ENCODE measurements at places on chromosomes 16 and 17. TPM values are rescaled to one million over a fixed set of nuclear protein-coding genes. Genes with fewer than 3 reads are reported as not detected.

DOC2B gene
- 14.5 TPM for polyA plus RNA-seq

PLK1 gene
- polyA plus RNA-seq: 5.1 TPM

RAMP2 gene
- 13.5 TPM for polyA plus RNA-seq

KRTAP3-1 gene
- 0.39 TPM for polyA plus RNA-seq

ITGA2B gene
- polyA plus RNA-seq: 0.84 TPM

CBX4 gene
- 15.8 TPM for polyA plus RNA-seq

MYL11 gene
- 2.1 TPM for polyA plus RNA-seq

RUNDC3A gene
- polyA plus RNA-seq: 0.77 TPM

AANAT gene
- polyA plus RNA-seq: not detected

SCGB1C2 gene
- polyA plus RNA-seq: not detected

SEPTIN12 gene
- polyA plus RNA-seq: 0.07 TPM

PRAC1 gene
- 0.63 TPM for polyA plus RNA-seq

GUCY2D gene
- polyA plus RNA-seq: 0.59 TPM

CTRB1 gene
- polyA plus RNA-seq: 2.0 TPM

CA4 gene
- 0.45 TPM for polyA plus RNA-seq

CHST6 gene
- polyA plus RNA-seq: 0.39 TPM

SLC5A11 gene
- polyA plus RNA-seq: not detected

FNDC8 gene
- polyA plus RNA-seq: 0.02 TPM

ANKRD40CL gene
- polyA plus RNA-seq: not detected

CSH1 gene
- polyA plus RNA-seq: not detected

NTN1 gene
- polyA plus RNA-seq: 12.3 TPM

NPIPA7 gene
- 42.0 TPM for polyA plus RNA-seq

KRTAP1-1 gene
- 0.04 TPM for polyA plus RNA-seq

PRCD gene
- 3.0 TPM for polyA plus RNA-seq

TBC1D26 gene
- polyA plus RNA-seq: 0.06 TPM

SMPD3 gene
- polyA plus RNA-seq: 4.0 TPM

KRT32 gene
- 8.5 TPM for polyA plus RNA-seq

KCTD19 gene
- polyA plus RNA-seq: not detected

HSF4 gene
- 22.9 TPM for polyA plus RNA-seq

KRT39 gene
- not detected for polyA plus RNA-seq

PSMD7 gene
- 29.8 TPM for polyA plus RNA-seq

PPM1E gene
- 0.04 TPM for polyA plus RNA-seq

TMEM100 gene
- 1.6 TPM for polyA plus RNA-seq

SMIM5 gene
- polyA plus RNA-seq: 33.9 TPM

MYO15A gene
- polyA plus RNA-seq: 0.68 TPM

CPNE2 gene
- 18.3 TPM for polyA plus RNA-seq

MPO gene
- 0.02 TPM for polyA plus RNA-seq

ALOX15 gene
- 0.22 TPM for polyA plus RNA-seq

CES3 gene
- 4.8 TPM for polyA plus RNA-seq

EVPLL gene
- polyA plus RNA-seq: 14.4 TPM

FAM234A gene
- 39.6 TPM for polyA plus RNA-seq

CSH2 gene
- polyA plus RNA-seq: not detected

UNKL gene
- 8.1 TPM for polyA plus RNA-seq

LMF1 gene
- polyA plus RNA-seq: 17.2 TPM

KRT33B gene
- 0.12 TPM for polyA plus RNA-seq

TAT gene
- polyA plus RNA-seq: not detected

HCRT gene
- not detected for polyA plus RNA-seq

IGF2BP1 gene
- polyA plus RNA-seq: 0.01 TPM

LRRC36 gene
- not detected for polyA plus RNA-seq

CES5A gene
- polyA plus RNA-seq: 0.04 TPM

SLC4A1 gene
- polyA plus RNA-seq: not detected

CMTM1 gene
- 0.14 TPM for polyA plus RNA-seq

STH gene
- not detected for polyA plus RNA-seq

TEX14 gene
- polyA plus RNA-seq: 0.02 TPM

CDRT15L2 gene
- polyA plus RNA-seq: not detected

NR1D1 gene
- 24.6 TPM for polyA plus RNA-seq
